ENCODE measurements at places on chromosomes 12 and 14.

GRCh38 chr12:68957273-68957672, 24.3 kb upstream of the CPM start:
- DNase-seq, result no peak

DNA sequence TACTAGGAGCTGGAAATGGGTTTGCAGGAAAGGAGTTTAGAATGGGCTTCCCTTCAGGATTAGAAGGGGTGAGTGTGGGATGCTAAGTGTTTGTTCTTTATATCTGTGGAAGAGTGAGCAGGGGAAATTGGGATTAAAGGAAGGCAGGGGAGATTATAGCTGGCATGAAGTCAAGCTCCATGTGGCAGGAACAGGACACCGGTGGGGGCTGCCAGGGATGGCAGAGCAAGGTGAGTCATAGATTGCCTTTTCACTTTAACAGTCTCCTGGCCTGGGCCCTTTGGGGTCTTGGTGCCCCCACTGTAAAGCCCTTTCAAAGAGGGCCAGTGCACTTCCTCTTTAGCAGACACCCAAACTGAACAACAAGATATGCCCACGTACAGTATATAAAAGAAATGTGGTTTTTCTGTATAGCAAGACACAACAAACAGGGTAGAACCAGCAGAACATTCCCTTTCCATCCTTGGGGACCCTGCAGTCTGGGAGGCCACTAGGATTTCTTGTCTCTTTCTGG, 23.1 kb upstream of the FBXO21 start:
- DNase-seq, result no peak

- DNase-seq, result no peak
Observed at GRCh38 chr14:51725061-51725460, 73.4 kb downstream of the FRMD6 start.

- DNase-seq, result no peak
Observed at GRCh38 chr12:106178562-106178961, 39.8 kb upstream of the NUAK1 start.

DNA sequence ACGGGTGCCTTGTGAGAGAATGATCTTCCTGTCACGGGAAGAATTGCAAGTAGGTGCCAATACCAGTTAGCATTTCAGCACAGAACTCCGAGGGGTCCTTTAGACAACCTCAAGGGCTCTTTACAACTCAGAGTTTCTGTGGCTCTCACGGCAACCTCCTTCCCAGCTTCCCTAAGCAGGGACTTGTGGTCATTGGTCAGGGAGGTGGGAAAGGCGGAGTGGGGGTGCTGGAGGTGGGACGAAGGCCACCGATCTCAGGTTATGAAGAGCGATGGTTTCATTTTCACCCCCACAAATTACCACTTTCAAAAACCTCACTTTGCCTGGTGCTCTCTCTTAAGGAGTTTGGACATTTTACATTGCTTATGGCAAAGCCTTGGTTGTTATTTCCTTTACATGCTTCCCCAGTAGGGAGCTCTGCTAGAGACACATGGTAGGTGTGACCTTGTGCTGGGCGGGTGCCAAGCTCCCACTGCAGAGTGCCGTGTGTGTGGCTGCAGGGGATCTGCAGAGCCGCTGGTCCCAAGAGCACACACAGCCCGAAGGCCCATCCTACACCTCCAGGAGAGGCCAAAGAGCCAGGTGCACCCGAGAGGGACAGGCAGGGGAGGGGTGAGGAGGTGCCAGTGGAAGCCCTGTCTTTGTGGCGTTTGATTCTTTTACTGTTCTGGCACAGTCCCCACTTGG, 21.4 kb downstream of the BCL2L14 start:
- no peak for DNase-seq

DNA sequence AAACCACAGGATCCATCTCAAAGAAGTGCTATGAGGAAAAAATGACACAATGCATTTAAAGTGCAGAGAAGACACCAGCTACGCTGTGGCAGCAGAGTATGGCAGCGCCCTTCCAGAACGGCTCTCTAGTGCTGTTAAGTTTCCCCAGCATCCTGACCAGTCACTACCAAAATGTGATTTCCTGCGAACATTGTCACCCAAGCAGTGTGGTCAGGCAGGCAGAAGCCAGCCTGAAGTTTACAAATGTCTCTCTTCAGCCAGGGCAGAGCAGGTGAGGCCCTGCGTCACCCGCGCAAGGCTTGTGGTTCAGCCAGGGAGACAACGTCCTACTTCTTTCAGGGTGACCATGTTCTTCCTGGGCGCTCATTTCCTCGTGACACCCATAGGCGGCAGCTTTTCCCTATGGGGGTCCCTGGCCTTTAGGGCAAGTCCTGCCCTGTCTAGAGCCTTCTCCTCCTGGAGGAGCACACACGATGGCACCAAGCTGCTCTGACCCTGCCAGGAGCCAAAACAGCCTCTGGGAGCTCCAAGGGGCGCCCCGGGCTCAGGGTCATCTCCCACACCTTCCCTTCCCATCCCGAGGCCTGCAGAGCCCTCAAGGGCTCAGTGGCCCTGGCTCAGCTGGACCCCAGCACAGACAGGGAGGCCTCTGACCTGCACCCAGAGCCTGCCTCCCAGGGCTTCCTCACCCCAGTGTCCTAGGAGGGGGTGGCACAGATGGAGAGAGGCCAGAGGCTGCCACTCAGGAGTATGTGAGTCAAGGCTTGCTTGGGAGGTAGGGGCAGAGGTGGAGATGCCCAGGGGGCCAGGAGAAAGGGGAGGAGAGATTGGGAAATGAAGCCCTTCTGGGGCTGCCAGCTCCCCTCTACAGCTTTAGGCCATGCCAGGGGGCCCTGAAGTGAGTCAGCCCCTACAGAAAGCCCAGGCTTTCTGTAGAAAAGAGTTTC, 41.9 kb downstream of the PSMA6 start:
- DNase-seq, result no peak

GRCh38 chr12:120470150-120470784, 719 bp upstream of the SRSF9 start:
- DNase-seq, result no peak

GRCh38 chr14:66281036-66281776, 205.0 kb upstream of the CCDC196 start:
- DNase-seq, result no peak

DNA sequence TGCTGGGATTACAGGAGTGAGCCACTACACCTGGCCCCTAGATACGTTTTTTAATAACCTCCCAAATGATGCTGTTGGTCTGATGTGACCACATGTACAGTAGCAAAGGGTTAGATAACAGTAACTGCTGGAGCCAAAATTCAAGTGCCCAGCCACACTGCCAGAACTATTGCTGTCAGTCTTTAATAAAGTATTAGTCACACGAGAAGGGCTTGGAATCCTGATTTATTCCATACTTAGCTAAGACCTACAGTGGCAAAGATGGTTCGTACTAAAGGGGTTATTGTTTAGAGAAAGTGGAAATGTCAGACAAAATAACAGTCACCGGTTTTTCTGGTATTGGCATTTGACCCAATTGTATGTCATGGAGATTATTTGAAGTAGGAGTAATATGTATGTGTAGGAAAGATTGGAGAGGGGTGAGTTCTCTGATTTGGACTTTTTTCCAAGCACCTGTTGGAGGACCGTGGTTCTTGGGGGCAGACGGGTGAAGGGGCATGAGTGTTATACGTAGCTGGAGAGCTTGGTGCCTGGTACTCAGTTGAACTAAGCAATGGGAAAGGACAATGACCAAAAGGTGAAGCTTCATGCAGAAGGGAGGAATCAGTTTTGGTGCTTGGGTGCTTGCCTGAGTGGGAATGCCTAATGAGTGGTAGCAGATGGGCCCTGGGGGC, 9.7 kb downstream of the TUBA1C start:
- DNase-seq, result no peak

DNA sequence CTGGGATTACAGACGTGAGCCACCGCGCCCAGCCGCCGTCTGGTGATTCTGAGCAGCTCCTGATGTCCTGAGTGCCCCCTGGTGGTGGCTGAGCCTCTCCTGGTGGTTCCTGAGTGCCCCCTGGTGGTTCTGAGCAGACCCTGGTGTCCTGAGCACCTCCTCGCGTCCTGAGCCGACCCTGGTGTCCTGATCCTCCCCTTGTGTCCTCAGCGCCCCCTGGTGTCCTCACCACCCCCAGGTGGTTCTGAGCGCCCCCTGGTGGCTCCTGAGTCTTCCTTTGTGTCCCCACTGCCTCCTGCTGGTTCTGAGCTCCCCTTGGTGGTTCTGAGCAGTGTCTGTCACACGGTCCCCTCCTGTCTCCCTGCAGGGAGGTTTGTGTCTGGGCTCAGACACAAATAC, 1304.9 kb downstream of the TMEM121 start:
- DNase-seq, result no peak

DNA sequence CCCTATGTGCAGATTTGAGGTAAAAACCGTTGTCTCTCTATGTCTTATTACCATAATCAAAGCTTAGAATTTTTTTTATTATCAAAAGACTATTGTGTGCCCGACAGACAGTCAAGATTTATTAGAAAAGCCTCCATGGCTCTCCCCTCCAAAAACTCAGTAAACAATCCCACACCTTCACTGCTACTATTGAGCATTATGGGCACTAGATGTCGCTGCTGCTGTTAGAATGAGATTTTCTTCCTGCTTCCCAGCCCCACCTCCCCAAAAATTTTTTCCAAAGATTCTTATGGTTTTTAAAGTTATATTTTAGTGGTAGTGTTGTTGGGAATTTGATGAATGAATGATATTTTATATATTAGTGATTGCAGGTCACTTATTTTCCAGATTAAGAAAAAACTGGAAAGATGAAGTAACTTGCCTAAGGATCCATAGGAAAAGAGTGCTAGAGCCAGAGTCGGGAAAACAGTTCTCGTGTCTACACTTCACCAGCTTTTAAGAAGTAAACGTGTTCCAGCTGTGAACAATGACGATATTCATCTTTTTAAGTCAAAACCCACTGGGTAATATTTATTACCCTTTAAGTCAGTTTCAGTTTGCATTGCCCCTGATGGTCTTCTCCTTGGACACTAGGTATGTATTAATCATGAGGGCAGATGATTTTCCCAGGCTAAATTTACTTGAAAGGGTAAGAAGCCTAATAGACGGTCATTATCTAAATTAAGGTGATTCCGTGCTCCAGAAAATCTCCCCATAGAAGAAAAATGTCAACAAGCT, 12.2 kb upstream of the FOXG1 start:
- no peak for DNase-seq

DNA sequence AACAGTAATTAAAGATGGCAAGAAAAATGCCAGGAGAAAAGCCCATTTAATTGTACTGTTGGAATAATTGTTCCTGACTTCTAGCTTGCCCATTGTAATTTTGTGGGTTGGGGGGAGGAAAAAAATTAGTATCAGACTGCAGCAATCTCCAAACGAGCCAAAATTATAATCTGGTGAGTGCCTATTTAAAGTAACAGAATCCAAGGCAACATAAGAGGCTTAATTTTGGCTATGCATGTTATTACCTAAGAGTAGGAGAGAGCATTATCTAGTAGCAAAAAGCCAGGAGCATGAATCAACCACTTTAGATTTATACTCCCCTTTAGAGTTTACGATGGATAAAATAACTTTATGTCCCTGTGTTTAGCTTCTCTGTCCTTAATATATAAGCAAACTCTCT, 14.6 kb upstream of the DENND5B start:
- DNase-seq, result no peak

- DNase-seq, result no peak
Observed at GRCh38 chr14:23009939-23010726, at the start of gene C14orf93. Gene C14orf93 (minus strand): TSS chr14:23010143. CDS start chr14:22999023, 11,120 bp downstream.

DNA sequence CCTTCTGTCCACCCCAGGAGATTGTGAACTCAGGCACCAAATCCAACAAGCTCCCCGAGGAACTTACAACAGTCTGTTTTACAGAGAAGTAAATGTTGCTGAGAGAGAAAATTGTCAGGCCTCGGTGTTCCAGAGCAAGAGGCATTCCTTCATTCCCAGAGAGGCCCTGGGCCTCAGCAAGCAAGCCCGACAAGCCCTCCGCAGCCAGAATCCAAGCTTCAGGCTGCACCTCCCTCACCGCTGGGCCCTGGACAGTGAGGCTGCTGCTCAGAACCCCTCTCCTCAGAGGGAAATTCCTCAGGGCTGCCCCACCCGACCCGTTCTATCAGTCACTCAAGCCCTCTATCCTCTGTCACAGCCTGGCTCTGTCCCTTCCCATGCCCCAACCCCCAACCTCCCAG, 56.4 kb downstream of the ZFP36L1 start:
- DNase-seq, result no peak

DNA sequence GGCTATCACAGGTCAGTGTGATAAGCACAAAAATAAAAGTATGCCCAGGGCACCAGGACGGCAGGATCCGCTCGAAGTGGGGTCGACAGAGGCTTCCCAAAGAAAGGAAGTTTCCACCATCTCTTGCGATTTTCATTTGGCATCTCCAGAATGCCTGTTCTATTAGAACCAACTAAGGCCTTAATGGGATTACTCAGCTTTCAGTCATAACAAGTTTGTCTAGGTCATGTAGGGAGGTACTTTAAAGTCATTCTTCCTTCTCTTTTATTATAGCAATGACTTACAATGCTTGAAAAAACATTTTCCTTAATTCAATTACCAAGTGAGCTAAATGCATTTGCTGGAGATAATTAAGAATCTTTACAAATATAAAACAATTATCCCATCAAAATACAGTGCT, 83.6 kb upstream of the DIO3 start:
- no peak for DNase-seq

DNA sequence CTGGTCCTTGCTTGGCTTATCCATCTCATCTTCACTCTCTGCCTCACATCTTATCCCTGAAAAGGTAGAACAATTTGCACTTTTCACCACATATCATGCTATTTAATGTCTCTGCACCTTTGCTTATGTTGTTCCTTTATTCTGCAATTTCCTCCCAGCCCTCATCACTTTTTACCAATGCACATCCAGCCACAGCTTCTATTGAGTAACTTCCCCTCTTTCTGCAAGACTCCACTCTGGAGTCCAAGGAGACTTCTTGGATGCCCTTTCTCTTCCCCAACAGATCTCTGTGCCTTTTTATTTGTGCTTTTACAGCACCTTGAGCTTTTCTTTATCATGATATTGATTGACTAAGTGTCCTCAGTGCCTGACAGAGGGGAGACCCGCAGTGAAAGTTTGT, 797.1 kb downstream of the VRK1 start:
- DNase-seq, result no peak

DNA sequence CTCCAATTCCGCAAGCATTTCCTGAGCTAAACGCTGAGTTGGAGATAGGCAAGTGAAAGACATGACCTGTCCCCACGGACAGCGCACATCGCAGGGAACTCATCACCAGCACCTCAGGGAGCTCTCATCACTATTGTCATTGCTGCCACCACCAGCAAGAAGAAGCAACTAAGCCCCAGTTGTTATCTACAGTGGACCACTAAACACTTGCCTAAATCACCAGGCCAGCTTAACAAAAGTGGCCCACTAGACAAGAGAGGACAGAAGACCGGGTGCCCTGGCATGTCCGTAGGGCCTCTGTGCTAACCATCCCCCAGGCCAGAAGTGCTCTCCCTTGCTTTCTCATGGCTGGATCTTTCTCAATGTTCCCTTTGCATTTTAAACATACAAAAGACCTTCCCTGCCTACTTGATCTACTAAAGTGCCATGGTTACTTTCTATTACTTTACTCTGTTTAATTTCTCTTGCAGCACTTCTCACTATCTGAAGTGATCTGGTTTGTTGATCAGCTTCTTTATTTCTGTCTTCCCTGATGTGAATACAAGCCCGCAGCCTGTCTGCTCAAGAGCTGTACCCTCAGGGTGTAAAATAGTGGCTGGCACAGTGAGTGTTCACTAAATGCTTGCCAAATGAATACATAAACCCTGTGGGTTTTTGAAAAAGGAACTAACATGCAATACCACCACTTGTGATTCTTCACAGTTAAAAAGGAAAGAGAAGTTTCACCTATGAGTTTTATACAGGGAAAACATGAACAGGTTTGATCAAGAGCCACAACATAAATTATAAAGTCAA, 60.9 kb upstream of the RFLNA start:
- no peak for DNase-seq
